ENCODE measurements at places on chromosomes 5 and 9.

- peak; percentile 62 for DNase-seq
These were observed 1.0 kb downstream of the GGTA1 start for GRCh38 chr9:121498487-121499176.

- no peak for DNase-seq
These were observed 52.9 kb downstream of the ARHGAP26 start for GRCh38 chr5:142823126-142823525.

DNA sequence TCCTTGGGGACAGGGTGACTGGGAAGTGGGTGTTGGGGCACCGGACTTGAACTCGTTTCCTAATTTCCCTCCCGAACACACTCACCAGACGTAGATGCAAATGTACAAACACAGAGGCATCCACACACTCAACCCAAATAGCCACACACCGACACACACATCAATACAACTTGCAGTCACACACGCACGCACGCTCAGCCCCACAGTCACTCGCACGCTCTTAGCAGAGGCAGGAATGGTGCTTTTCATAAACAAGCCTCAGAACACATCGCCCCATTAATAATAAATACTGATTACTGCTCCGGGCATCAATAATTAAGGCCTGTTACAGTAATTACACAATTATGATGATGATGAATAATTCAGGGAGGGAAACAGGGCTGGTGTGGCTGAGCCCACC lies 5.7 kb downstream of the BARHL1 start:
- DNase-seq = no peak

DNA sequence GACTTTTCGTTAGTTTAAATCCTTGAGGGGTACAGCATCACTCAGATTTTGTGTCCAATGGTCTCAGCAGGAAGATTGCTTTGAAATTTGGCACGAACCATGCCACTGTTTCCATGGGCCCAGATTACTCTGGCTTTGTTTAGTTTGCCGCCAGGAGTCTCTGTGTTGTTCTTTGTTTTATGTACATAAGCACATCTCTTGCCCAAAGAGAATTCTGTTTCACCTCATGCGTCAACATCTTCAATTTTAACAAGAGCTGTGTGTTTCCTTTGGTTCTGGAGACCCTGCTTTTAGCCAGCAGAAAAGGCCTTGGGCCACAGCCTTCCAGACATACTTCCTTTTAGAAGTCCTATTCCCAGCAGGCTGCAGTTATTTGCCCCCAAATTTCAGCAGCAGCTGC lies 62.4 kb downstream of the TNPO1 start:
- no peak for DNase-seq

DNA sequence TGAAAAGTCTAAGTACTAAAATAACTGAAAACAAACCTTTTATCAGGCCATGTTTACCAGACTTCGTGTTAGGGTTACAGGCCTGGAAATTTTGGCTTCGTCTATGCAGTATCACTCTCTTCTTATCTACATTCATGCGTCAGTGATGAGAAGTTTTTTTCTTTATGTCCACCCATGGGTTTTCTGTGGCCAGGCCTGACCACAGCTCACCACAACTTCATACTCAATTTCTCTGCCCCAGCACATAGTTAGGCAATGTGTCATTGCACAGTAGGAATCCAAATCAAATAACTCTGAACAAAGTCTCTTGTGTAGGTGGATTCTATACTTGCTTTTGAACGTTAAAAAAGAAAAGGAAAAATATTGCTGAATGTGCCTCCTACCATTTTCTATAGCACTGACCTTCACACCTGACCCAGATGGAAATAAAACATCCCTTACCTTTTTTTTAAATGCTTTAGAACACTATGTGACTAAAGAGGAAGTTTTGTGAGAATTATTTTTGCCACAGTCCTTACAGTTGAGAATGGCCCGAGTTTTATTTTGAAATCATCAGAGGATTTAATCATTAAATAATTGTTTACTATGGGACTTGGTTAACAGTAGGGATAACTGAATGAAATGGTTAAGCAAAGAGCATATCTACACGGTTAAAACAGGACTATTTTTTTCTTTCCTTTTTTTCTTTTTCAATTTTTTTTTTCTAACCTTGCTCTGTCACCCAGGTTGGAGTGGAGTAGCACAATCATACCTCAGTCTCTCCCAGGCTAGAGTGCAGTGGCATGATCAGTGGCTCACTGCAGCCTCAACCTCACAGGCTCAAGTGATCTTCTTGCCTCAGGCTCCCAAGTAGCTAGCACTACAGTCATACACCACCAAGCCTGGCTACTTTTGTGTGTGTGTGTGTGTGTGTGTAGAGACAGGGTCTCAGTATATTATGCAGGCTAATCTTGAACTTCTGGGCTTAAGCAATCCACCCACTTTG lies 1247.0 kb upstream of the ACO1 start:
- peak; percentile 73 for DNase-seq
